Ureter (tissue), 1 donor: ENCODE measurements at places on chromosomes 3 and 15. TPM values are rescaled to one million over a fixed set of nuclear protein-coding genes. Genes with fewer than 3 reads are reported as not detected.
A peak's percentile ranks its signal among the peaks of the same experiment; 100 is the strongest.

CPLX3 gene
- total RNA-seq, result not detected

CADM2 gene
- 6.9 TPM for total RNA-seq

SLCO3A1 gene
- 42.3 TPM for total RNA-seq

APBA2 gene
- 9.5 TPM for total RNA-seq

ST8SIA2 gene
- not detected for total RNA-seq

ANKUB1 gene
- not detected for total RNA-seq

LIPC gene
- 10.5 TPM for total RNA-seq

ZNF106 gene
- total RNA-seq, result 58.9 TPM

SPSB4 gene
- total RNA-seq, result 0.47 TPM

NR2E3 gene
- total RNA-seq, result 0.23 TPM

CHRNA7 gene
- total RNA-seq, result 8.3 TPM

GRCh38 chr3:8488411-8488810, 13.2 kb upstream of the LMCD1 start:
- DNase-seq, result no peak

DNA sequence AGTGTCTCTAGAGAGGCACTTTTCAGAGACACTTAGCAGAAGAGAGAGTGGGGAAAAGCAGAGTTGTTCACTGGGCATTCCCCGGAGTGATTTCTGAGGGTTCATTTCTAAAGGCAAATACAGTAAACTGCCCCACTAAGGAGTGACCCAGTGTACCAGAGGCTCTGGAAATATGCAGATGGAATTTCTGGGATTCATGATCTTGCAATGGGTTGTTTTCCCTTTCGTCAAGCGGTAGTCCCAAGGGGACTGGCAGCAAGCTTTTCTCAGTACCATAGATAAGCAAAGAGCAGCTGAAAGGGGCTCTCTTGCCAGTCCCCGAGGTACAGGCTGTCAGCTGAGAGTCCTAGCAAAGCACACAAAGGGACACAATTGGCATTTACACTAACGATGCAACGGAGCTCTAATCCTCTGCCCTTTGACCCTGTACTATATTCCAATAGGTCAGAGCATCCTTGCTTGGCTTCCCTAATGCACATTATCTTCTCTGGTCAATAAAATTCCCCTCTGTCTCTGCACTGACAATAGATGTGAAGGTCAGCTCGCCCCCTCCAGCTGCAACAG, 155.6 kb downstream of the SEMA6D start:
- DNase-seq, result no peak

DNA sequence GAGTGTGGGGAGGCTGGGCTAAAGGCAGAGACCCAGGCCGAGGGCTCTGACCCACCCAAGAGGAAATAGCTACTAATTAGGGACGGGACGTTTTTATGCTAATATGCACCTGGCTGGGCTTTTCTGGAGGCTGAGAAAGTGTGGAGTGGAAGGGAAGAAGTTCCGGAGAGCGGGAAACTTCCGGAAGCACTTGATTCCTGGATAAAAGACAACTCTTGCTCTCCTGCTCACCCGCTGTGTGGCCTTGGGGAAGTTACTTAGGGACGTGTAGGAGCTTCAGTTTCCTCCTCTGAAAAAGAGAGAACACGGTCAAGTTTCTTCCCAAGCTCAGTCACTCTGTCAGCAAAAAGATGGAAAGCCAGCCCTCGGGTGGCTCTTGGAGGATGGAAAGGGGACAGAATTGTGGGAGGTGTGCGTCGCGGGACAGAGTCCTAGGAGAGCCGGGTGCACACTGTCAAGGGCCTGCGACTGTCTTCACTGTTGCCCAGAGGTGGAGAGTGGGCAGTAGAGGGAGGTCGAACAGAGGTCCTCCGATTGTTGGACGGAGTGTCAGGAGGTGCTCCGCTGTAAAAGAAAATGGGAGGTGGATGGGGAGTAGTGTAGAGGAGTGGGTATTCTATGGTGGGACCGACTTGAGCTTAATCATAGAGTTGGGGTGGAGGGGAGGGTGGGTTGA, 43.2 kb downstream of the EPHB3 start:
- no peak for DNase-seq

DNA sequence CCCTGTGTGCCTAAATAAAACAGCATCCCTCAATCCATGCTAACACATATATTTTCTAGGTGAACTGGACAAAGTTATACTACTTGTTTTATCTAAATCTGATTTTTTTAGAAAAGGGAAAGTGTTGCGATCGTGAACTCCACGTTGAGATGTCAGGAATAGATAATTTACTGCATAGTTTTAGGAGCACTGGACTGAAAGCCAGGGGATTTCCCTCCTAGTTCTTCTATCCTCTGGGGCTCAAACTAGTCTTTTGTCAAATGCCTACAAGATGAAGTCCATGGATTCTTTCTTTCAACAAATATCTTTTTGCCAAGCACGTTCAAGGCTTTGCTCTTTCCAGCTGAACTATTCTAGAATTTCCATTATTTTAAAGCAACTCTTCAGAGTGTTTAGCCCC, 617 bp upstream of the HPS3 start:
- DNase-seq, result no peak

DNA sequence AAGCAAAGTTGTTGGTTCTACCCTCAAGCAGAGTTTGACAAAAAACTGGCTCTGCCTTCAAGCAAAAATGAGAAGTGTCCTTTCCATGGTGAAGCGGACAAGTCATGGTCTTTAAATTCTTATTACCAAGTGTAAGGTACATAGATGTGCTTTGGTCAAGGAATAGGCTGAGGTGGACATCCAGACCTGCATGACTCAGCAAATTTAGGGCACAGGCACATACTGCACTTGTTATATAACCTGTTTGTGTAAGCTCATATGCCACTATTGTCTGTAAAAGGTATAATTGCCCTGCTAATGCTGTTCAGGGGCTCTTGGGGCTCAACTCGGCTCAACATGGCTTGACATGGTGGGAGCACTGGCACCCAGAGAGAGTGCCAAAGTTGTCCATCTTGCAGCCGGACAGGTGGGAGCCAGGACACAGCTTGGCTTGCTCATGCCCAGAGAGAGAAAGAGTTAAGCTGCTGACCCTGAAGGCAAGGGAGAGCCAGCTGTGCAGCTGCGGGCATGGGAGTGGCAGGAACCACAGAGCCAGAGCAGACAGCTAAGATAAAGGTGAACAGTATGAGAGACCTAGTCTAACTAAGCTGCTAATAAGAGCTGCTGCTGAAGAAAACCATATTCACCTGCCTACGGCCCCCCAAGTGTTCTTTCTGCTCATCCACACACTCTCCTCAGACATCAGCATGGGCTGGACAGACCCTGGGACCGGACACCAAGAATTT, 17.7 kb downstream of the MCCC1 start:
- no peak for DNase-seq

DNA sequence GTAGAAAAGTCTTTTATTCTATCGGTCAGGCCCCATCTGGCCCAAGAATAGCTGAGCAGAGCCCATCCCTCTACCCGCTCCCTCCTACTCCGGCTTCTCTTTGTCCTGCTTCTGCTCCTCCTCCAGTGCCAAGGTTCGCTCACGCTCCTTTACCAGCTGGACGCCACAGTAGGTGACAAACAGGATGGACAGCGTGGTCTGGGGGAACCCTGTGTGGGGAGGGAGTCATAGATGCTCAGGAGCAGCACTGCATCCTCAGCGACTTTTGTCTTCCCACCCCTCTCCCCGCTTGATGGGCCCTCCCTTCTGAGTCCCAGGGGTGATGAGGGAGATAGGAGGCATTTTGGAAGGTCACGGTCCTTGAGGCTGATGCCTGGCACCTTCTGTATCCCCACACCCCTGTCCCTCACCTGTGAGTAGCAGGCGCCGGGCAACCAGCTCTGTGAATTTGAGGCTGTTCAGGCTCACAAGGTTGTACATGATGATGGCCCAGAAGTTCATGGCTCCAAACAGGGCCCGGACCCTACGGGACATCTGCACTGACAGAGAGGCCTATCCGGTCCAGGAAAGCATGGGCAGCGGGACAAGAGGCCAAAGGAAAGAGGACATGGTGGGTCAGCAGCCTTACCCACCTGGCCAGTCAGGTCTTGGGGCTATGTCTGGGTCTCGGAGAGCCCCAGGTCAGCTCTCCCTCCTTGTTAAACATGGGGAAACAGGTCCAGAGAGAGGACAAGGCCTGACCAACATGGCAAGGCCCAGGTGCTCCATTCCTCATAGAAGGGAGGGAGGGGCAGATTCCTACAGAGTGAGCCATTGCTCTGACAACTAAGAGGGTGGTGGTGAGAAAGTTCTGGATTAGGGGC, 7.6 kb downstream of the KLHL40 start:
- DNase-seq, result no peak

- no peak for DNase-seq
Observed at GRCh38 chr3:69866988-69867720, 127.9 kb downstream of the MITF start.

- no peak for DNase-seq
Observed at GRCh38 chr3:133246119-133246518, 153.7 kb upstream of the BFSP2 start.

GRCh38 chr15:74364936-74365597, 2.4 kb downstream of the CYP11A1 start:
- DNase-seq, result no peak

GRCh38 chr3:45462522-45463265, 74.3 kb downstream of the LARS2 start:
- no peak for DNase-seq

GRCh38 chr3:74537164-74537563, 77.3 kb downstream of the CNTN3 start:
- no peak for DNase-seq

DNA sequence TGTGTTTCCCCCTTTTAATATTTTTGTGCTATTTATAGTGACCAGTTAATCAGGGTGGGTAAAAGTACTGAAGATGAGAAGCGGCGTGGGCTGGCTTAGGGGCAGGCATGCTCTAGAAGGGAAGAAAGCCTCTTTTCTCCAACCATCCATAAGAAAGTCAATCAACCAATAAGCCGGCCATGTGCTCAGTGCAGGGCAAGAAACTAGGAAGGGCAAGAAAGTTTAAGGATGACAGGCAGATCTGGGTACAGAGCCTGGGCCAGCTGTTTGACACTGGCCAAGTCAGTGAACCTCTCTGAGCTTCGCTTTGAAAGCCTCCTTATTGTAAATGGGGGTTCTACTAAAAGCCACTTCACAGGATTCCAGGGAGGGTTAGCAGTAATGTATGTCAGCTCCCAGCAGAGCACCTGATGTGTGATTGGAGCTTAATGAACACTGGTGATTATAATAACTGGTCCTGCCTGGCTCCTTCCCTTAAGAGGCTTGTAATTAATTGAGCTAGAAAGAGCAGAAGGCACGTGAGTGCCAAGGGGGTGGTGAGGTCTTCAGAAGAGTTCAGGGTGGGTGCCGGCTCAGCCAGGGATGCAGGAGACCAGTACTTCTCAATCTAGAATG, 5.7 kb upstream of the CHRNA3 start:
- DNase-seq, result no peak

DNA sequence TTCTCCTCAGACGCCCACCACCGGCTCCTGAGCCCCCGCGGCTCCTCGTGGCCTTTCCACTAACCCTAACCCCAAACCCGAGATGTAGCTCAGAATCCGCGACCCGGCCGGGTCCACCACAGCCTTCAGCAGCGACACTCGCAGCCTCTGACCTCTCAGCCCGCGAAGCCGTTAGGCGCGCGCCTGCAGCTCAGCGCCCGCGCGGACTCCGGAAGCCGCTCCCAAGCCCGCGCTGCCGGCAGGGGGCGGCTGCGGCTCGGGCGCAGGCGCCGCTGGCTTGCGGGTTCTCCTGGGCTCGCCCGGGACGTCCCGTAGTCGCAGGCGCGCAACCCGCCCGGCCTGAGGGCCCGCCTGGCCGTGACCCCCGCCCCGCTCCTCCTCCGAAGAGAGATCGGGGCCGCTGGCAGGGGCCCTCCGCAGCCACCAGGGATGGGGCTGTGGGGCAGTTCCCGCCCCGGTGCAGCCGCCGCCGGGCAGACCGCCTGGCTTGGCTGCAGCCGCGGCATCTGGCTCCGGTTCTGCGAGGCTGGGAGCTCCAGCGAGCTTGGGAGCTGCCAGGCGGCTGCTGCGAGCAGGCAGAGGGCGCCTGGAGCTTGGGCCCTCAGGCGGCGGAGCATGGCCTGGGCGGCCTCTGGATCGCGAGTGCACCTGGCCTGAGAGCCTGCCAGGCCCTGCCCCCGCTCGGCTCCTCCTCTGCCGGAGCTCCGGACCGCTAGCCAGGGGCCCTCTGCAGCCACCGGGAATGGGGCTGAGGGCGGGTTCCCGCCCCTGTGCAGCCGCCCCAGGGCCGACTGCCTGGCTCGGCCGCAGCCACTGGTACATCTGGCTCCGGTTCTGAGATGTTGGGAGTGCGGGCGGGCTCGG, 120.7 kb downstream of the LMLN start:
- DNase-seq, result peak; percentile 55

- DNase-seq, result no peak
Observed at GRCh38 chr3:177141899-177142646, 55.2 kb downstream of the TBL1XR1 start.

DNA sequence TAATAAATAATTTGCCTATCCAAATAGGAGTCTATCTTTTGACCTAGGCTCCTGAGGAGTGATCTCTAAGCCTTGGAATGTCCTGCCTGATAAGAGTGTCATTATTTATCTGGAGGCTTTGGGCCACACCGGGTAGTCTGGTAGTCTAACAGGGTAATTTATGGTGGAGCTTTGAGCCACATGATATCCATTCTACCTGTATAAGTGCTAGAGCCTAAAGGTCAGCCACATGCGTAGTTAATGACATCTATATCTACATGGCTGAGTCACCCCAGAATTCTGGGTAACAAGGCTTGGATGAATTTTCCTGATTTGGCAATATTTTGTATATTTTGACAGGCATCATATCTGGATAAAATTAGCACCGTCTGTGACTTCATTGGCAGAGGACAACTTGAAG, 681.4 kb downstream of the MCTP2 start:
- no peak for DNase-seq

DNA sequence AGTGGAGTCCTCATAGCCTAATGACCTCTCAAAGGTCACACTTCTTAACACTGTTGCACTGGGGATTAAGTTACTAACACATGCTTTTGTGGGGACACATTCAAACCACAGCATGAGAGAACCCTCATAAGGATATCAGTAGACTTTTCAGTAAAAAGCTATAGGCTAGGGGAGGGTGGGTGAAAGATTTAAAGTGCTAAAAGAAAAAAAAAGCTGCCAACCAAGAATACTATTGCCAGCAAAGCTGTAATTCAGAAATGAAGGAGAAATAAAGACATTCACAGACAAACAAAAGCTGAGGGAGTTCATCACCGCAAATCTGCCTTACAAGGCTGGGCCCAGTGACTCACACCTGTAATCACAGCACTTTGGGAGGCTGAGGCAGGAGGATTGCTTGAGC, 50.4 kb upstream of the PRSS50 start:
- DNase-seq, result no peak

- no peak for DNase-seq
Observed at GRCh38 chr3:94093151-94093550, 30.3 kb downstream of the NSUN3 start.

GRCh38 chr3:117433427-117433826, 723.8 kb downstream of the TUSC7 start:
- no peak for DNase-seq

DNA sequence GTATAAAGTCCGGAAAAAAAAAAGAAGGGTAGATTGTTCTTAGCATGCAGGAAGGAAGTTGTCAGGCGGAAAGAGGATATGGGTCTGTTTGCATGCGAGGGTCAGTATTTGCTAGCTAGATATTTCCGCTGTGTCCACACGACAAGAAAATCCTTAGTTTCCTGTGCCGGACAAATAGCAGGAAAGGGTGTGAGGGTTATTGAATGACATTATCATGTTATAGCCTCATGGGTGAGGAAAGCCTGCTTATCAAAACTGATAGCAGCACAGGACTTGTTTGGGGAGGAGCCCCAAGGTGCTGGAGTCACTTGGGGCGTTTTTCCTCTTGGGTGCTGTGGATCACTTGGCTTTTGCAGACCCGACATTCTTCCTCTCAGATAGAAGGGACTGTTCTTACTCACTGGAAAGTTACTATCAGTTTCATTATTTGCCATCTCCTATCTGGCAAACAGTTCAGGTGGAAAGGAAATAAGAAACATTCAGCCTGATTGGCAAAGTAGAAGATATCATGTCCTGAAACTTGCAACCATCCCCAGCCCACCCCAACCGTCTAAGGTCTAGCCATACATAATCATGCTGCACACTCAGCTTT, 127.2 kb upstream of the DPH6 start:
- DNase-seq, result no peak
